Sigmoid colon (tissue), 7 donors: ENCODE measurements at places on chromosomes 5 and 9. TPM values are rescaled to one million over a fixed set of nuclear protein-coding genes. Genes with fewer than 3 reads are reported as not detected.

Gene SPINK7
- total RNA-seq = not detected

GRCh38 chr9:129626079-129626624 lies at the start of gene NTMT1:
NTMT1 (plus strand) TSS chr9:129626163; CDS start chr9:129632704, 6,541 bp downstream.
- peak within 1 kb of the TSS; percentile 85 for H3K4me3 ChIP-seq
- peak within 1 kb of the TSS; percentile 98 for H3K27ac ChIP-seq
- no peaks in the 10 kb centered on the region for H3K27me3 ChIP-seq
- DNase-seq = peak; percentile 94
- no peaks in the 10 kb centered on the region for H3K36me3 ChIP-seq

Gene TAF11L2
- total RNA-seq = not detected

Gene CEL
- not detected for total RNA-seq

Gene OBP2B
- total RNA-seq = not detected

Gene CNTFR
- total RNA-seq = 12.9 TPM

DNA sequence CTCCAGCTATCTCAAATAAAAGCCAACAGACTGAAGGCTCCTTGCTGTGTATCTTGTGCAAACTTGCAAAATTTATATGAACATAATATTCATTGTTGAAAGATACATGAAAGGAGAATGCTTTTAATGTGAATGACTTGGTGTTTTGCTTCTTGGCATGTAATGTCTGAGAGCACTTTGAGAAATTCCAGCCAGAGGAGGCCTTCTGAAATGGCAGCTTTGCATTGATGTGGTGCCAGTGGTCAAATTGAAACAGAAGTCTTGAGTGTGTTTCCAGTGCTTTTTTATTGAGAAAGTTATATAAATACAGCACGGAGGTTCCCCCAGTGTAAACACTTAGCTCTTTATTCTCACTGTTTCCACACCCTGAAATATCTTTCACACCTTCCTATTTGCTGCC lies 182.1 kb downstream of the ADCY2 start:
- peak overlapping the region; percentile 66 for H3K27ac ChIP-seq
- H3K36me3 ChIP-seq = no peaks in the 10 kb centered on the region
- no peaks in the 10 kb centered on the region for H3K27me3 ChIP-seq
- H3K4me3 ChIP-seq = no peak overlapping the region
- peaks cover 23% of the 10 kb centered on the region for H3K4me1 ChIP-seq
- DNase-seq = no peak

DNA sequence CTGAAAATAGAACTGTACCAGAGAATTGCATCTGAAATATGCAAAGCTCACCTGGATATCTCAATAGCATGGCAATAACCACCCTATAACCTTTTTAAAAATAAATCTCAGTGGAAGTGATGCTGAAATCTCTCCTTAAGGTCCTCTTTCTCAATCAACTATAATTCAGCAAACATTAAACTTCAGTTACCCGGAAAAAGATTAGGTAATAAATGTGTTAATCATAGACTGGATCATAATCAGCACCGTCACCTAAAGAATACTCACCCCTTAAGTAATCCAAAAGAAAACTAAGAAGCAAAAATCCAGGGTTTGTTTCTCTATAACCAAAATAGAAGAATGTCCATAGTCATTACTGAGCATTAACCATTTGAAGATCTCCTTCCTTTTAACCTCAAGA lies 44.3 kb upstream of the DENND4C start:
- H3K36me3 ChIP-seq = no peaks in the 10 kb centered on the region
- no peak overlapping the region for H3K27ac ChIP-seq
- H3K4me3 ChIP-seq = no peak overlapping the region
- no peaks in the 10 kb centered on the region for H3K4me1 ChIP-seq
- no peak for DNase-seq

DNA sequence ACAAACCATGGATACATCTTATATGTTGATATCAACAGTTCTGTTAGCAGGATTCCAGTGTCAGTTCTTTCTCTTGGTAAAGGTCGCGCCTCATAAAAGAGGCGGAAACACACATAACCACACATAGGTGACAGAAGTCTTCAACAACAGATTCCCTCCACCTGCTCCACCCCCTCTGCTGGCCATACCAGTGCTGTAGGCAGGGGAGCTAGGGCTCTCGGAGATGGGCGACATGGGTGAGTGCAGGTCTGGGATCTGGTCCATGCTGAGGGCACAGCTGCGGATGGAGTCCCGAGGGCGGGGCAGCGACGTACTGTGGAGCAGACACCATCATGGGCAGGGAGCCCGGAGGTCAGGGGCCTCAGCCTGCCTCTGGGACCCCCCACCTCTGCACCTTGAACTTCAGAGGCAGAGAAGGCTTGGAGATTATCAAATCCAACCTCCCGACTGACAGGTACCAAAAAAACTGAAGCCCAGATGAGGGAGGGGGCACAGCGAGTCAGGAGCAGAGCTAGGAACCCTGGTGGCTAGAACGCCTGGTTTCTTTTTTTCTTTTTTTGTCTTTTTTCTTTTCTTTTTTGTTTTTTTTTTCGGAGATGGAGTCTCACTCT lies 12.0 kb upstream of the TOR2A start:
- DNase-seq = no peak
- H3K4me3 ChIP-seq = no peak overlapping the region
- H3K4me1 ChIP-seq = peaks cover 9% of the 10 kb centered on the region
- peaks cover 4% of the 10 kb centered on the region for H3K27me3 ChIP-seq

GRCh38 chr5:170445936-170446335 lies 56.8 kb upstream of the KCNMB1 start:
- H3K4me1 ChIP-seq = no peaks in the 10 kb centered on the region
- H3K27ac ChIP-seq = no peak overlapping the region
- H3K27me3 ChIP-seq = no peaks in the 10 kb centered on the region
- DNase-seq = no peak
- H3K4me3 ChIP-seq = no peak overlapping the region

Gene ATG10
- 8.4 TPM for total RNA-seq

- no peak for DNase-seq
- peaks cover 18% of the 10 kb centered on the region for H3K4me1 ChIP-seq
- peak overlapping the region; percentile 89 for H3K27ac ChIP-seq
- peak overlapping the region; percentile 64 for H3K4me3 ChIP-seq
- H3K36me3 ChIP-seq = no peaks in the 10 kb centered on the region
These were observed 324 bp upstream of the RGMB start for GRCh38 chr5:98773214-98773463.

DNA sequence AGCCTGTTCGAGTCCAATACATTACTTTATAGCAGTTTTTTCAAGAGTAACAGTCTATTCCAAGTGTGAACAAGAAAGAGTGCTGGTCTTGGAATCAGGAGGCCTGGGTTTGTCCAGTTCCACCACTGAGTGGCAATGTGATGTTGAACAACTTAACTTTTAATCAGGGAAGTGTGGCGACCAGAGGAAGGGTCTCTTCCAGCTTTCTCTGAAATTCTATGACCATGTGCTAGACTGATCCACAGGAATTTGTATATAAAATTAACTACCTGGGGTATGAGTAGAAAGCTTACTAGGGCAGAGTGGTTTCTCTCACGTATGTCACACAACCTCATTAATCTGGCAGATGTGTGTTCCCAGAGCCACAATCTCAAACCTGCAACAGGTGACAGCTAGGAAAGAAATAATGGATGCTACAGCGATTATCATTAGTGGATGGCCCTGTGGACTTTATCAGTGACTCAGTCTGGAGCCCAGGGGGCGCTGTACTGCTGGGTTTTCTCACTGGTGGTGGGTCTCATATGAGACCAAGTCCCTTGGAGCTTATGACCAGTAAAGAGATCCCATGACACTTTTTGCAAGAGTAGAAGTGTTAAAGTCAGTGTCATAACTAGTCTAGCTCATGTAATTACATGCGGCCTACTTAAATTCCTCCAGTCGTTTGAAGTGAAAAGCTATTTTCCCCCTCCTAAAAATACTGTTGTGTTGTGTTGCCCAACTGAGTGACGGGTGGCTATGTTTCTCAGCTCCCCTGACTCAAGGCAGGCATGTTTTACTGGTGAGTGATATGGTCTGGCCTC lies 116.5 kb downstream of the GDNF start:
- H3K4me3 ChIP-seq = no peak overlapping the region
- no peaks in the 10 kb centered on the region for H3K27me3 ChIP-seq
- no peaks in the 10 kb centered on the region for H3K36me3 ChIP-seq
- peak; percentile 52 for DNase-seq
- no peak overlapping the region for H3K27ac ChIP-seq
- H3K4me1 ChIP-seq = peaks cover 28% of the 10 kb centered on the region

DNA sequence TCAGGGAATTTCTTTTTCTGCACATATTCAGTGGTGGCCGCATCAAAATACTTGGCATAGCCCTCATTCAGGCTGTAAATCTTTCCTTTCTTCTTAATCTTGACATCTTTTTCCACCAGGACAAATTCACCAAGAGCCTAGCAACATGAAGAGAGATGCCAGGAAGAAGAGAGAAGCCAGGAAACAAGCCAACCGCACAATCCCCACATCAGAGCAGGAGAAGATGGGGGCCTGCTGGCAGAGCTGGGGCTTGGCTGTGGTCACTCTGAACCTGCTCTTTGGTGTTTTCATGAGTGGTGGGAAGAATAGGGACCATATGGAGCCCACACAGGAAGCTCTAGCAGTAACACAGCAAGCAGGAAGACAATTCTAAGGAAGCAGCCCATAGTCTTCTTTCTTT lies 12.4 kb downstream of the PCAT7 start:
- no peak for DNase-seq
- H3K36me3 ChIP-seq = no peaks in the 10 kb centered on the region
- no peak overlapping the region for H3K4me3 ChIP-seq
- H3K4me1 ChIP-seq = no peaks in the 10 kb centered on the region

- no peak overlapping the region for H3K27ac ChIP-seq
- H3K4me3 ChIP-seq = no peak overlapping the region
- no peak for DNase-seq
These were observed 99.6 kb downstream of the PARP8 start for GRCh38 chr5:50766042-50766441.

GRCh38 chr5:133930813-133931090 lies 37.7 kb downstream of the C5orf15 start:
- no peaks in the 10 kb centered on the region for H3K36me3 ChIP-seq
- no peaks in the 10 kb centered on the region for H3K27me3 ChIP-seq
- no peak overlapping the region for H3K4me3 ChIP-seq
- no peak overlapping the region for H3K27ac ChIP-seq
- H3K4me1 ChIP-seq = no peaks in the 10 kb centered on the region

Gene COL27A1
- total RNA-seq = 4.3 TPM

DNA sequence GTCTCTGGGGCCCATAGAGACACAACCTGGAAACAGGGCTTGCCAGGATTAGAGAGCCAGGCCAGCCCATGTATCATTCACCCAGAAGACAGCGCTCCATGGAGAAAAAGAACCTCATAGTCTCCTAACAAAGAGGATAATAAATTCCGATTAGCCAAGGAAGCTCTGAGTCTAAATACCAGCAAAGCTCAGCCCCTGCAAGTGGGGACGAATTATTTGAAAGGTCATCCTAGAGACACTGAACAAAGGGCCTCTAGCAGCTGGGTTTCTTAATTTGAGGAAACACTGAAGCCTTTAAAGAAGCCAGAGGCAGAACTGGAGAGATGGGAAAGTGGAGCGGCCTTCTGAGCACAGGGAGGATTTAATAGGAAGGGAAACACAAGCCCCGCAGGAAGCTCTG lies 287.1 kb upstream of the ZNF462 start:
- peaks cover 24% of the 10 kb centered on the region for H3K4me1 ChIP-seq
- H3K4me3 ChIP-seq = no peak overlapping the region
- no peaks in the 10 kb centered on the region for H3K36me3 ChIP-seq
- DNase-seq = no peak
- peak overlapping the region; percentile 69 for H3K27ac ChIP-seq

- no peak overlapping the region for H3K4me3 ChIP-seq
- no peak for DNase-seq
- H3K27ac ChIP-seq = no peak overlapping the region
- H3K4me1 ChIP-seq = no peaks in the 10 kb centered on the region
- H3K36me3 ChIP-seq = peaks cover 47% of the 10 kb centered on the region
- no peaks in the 10 kb centered on the region for H3K27me3 ChIP-seq
These were observed 98.2 kb downstream of the MAP1B start for GRCh38 chr5:72205431-72206009.

- no peak overlapping the region for H3K27ac ChIP-seq
- no peaks in the 10 kb centered on the region for H3K36me3 ChIP-seq
- no peak overlapping the region for H3K4me3 ChIP-seq
- no peaks in the 10 kb centered on the region for H3K27me3 ChIP-seq
- peak; percentile 55 for DNase-seq
These were observed 28.4 kb upstream of the PITX1 start for GRCh38 chr5:135062216-135063055.

GRCh38 chr5:168803541-168803940 lies 224.4 kb upstream of the PANK3 start:
- DNase-seq = no peak
- no peak overlapping the region for H3K4me3 ChIP-seq
- H3K4me1 ChIP-seq = no peaks in the 10 kb centered on the region
- no peak overlapping the region for H3K27ac ChIP-seq
- peaks cover 9% of the 10 kb centered on the region for H3K36me3 ChIP-seq

DNA sequence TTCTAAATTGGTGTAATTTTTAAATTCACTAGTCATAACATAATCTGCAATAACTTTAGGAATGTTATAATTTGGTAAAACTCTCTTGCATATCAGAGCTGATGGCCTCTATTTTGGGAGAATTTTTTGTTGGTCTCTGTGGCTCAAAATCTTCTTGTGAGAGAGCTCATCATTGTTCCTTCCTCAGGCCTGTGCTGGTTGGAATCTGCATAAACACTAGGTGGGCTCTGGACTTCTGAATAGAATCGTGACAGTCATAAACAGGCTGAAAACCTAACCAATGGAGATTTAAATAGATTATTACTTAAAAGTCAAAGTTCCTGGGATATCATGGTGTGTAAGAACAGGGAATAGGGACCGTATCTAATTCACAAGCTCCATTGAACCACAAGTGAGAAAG lies 1129.6 kb downstream of the CDH12 start:
- H3K4me3 ChIP-seq = no peak overlapping the region
- no peaks in the 10 kb centered on the region for H3K4me1 ChIP-seq
- no peaks in the 10 kb centered on the region for H3K36me3 ChIP-seq
- H3K27ac ChIP-seq = no peak overlapping the region

GRCh38 chr5:142757564-142757963 lies 12.6 kb upstream of the ARHGAP26 start:
- no peaks in the 10 kb centered on the region for H3K27me3 ChIP-seq
- H3K36me3 ChIP-seq = no peaks in the 10 kb centered on the region
- no peaks in the 10 kb centered on the region for H3K4me1 ChIP-seq
- H3K4me3 ChIP-seq = no peak overlapping the region

GRCh38 chr9:5481322-5482040 lies 28.9 kb upstream of the PDCD1LG2 start:
- H3K4me1 ChIP-seq = no peaks in the 10 kb centered on the region
- no peak for DNase-seq

DNA sequence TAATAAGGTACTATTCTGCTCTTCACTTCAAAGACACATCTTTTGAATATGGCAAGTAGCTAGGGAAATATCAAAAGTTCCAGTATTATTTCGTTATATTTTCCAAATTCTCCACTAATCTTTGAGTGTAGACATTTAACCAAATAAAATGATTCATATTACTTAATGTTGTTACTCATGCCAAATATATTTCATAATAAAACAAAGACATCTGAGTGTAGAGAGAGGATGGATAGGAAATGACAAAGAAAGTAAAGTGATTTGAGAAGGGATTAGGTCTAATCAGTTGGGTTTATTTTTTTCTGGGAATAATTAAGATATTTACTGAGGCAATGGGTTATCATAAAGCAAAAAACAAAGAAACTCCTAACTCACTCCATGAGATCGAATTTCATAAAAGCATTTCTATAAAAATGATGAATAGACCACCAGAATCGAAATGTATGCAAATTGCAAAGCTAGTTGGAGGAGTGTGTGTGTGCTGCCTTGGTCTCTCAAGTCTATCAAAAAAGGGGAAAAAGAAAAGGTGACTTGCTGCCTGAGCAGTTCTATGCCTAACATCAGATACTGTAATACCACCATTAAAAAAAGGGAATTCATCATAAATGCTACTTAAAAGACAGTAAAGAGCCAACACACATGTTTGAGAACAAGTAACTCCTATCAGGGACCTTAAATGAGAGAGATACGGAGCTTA lies 255.5 kb downstream of the PDE4D start:
- H3K36me3 ChIP-seq = no peaks in the 10 kb centered on the region
- no peak overlapping the region for H3K4me3 ChIP-seq
- no peaks in the 10 kb centered on the region for H3K4me1 ChIP-seq
- H3K27ac ChIP-seq = no peak overlapping the region
- DNase-seq = no peak
